ENCODE measurements at places on chromosomes 5 and 9. TPM values are rescaled to one million over a fixed set of nuclear protein-coding genes. Genes with fewer than 3 reads are reported as not detected.

The C9orf50 gene
- total RNA-seq, result not detected

The RLN2 gene
- 0.48 TPM for total RNA-seq

The SNX2 gene
- total RNA-seq, result 51.2 TPM

The DAPK1 gene
- total RNA-seq, result 119 TPM

The CTSL gene
- total RNA-seq, result 105 TPM

The DDX4 gene
- total RNA-seq, result not detected

The SARDH gene
- total RNA-seq, result 0.30 TPM

The PALM2AKAP2 gene
- not detected for total RNA-seq

The RASGEF1C gene
- not detected for total RNA-seq

The GRK6 gene
- 37.0 TPM for total RNA-seq

The RNF20 gene
- total RNA-seq, result 31.6 TPM

The GGTA1 gene
- total RNA-seq, result not detected

The LCN6 gene
- total RNA-seq, result not detected

The GSN gene
- total RNA-seq, result 130 TPM

The STK10 gene
- 57.9 TPM for total RNA-seq

All from endothelial cell of umbilical vein (primary cell).